ENCODE measurements at places on chromosomes 7 and 10. TPM values are rescaled to one million over a fixed set of nuclear protein-coding genes. Genes with fewer than 3 reads are reported as not detected.

The OR2A14 gene
- not detected for total RNA-seq

DNA sequence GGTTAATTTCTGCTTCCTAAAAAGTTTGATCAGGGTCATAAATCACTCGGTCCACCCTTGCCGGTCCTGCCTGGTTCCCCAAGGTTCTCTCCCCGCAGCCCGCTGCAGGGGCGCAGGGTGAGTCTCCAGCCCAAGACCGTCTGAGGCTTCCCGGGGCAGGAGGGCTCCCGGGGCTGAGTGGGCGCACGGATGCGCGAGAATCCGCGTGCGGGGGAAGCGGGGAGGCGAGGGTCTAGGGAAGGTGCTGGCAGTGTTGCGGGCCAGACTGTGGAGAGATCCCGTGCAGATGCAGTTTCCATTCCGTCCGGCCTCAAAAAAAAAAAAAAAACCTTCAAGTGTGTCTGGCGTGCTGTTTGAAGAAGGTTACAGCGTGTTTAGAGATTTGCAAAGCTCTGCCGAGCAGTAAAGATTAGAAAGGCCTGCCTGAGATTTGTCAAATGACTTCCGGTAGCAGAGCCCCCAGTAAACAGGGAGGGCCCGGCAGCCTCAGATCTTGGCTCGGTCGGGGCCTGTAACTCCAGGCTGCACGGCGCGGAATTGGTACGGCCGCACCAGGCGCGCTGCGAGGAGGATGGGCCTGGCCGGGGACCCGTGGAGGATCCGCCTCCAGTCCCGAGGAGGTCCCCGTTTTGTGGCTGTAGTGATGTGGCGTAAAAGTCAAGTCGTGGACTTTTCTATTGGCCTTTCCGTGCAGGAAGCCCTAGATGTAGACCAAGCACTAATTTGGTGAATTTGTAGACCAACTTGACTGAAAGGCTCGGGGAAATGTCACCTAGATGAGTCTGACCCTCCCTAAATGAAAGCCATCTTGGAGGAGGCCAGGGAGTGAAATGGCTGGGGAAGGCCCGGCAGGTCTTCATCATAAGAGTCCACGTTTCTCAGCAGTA lies 293.2 kb upstream of the NFE2L3 start:
- no peak for DNase-seq

- DNase-seq = no peak
Observed at GRCh38 chr7:22027475-22027874, 81.8 kb upstream of the CDCA7L start.

DNA sequence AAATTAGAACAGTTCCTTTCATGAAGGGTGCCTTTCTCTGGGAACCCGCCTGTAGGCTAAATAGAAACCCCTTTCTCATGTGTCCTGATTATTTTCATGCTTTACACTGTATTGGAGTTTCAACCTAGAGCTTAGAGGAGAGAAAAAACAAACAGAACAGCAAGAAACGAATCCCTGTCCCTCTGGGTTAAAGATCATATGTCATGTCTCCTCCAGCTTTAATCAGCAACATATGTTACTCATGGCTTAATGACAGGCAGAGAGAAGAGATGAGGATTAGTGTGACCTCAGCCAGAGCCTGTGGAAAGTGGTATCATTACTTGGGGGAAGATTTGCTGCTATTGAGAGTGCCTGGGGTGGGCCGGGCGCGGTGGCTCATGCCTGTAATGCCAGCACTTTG lies 32.1 kb downstream of the CRCP start:
- DNase-seq = no peak

GRCh38 chr10:74925291-74925690 lies 98.9 kb downstream of the KAT6B start:
- no peak for DNase-seq

DNA sequence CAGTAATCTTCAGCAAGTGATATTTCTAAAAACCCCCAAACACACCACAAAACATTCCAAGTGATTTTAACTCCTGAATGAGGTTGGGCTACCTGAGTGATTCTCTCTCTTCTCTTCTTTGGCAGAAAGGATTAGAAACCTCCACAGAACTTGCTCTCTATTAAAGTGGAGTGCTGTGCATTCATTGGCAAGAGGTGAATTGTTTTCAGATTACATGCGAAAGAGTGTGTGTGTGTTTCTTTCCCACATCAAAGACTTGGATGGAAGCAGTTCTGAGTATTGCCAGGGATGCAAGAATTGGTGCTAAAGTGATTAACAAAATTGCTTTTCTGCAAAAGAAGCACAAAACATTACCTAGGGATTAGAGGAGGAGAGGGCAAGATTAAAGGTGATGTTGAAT lies 13.1 kb upstream of the FBXW4 start:
- DNase-seq = no peak

The MACROH2A2 gene
- total RNA-seq = 2.9 TPM

The PAPSS2 gene
- total RNA-seq = 0.18 TPM

- no peak for DNase-seq
Observed at GRCh38 chr7:19752020-19752419, 21.4 kb downstream of the TMEM196 start.

The CDNF gene
- total RNA-seq = 0.96 TPM

- no peak for DNase-seq
Observed at GRCh38 chr10:116168745-116169144, 104.3 kb downstream of the GFRA1 start.

The PNLIPRP3 gene
- total RNA-seq = not detected

DNA sequence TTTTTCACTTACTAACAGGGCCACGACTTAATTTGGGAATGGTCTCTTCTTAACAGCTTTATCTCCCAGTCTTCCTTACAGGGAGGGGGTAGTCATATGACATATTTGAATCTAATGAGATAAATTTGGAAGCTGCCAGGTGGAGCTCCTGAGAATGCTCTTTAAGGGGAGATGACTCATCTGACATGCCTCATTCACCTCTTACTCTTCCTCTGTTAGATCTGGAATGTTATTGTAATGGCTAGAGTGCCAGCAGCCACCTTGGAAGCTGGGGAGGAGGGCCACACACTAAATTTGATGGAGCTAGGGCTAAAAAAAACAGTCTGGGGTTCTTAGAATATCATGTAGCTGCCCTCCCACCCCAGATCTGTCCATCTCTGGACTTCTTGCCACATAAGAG lies 22.7 kb downstream of the HECW1 start:
- DNase-seq = no peak

- DNase-seq = no peak
Observed at GRCh38 chr7:149422914-149423301, 38.0 kb downstream of the ZNF777 start.

The DUSP5 gene
- 69.8 TPM for total RNA-seq

The ZNF804B gene
- not detected for total RNA-seq

GRCh38 chr7:142812437-142813215 lies 41.9 kb downstream of the PRSS2 start:
- no peak for DNase-seq

- DNase-seq = no peak
Observed at GRCh38 chr10:99709480-99710229, 22.3 kb downstream of the COX15 start.

DNA sequence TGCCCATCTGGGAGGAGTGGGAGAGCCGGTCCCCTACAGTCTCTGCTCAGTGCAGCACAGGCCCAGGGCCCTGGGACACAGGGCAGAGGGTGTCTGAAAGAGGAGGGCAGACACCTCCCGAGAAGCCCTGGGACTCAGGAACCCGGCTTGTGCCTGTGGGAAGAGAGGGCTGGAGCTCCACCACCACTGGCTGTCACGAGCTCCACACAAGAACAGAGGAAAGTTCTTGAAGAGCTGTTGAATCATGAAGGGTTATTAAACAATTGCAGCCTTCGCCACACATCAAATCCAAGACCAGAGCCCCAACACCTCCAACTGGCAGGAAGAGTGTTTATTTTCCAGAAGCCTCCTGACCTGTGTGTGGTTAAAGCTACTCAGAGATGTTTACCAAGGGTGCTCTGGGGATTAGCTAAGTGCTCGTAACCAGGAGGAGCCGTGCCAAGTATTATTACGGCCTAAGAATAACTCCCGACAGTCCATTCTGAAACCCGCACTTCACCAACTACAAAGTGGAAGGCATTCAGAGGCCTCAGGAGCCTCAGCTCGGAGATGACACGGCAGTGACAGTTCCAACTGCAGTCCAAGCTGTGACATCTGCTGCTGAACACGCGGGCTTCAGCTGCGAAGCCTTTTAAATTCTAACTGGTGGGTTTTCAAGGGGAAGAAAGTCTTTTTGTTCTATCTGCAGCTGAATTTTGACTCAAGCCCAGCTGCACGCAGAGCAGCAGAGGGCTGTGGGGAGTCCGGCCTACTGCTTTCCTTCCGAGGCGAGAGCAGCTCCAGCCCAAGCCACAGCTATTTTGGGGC lies 75.1 kb downstream of the MAD1L1 start:
- no peak for DNase-seq

GRCh38 chr7:1050956-1051690 lies 6.8 kb downstream of the GPR146 start:
- no peak for DNase-seq

GRCh38 chr10:96242822-96243221 lies 28.5 kb downstream of the BLNK start:
- DNase-seq = no peak

DNA sequence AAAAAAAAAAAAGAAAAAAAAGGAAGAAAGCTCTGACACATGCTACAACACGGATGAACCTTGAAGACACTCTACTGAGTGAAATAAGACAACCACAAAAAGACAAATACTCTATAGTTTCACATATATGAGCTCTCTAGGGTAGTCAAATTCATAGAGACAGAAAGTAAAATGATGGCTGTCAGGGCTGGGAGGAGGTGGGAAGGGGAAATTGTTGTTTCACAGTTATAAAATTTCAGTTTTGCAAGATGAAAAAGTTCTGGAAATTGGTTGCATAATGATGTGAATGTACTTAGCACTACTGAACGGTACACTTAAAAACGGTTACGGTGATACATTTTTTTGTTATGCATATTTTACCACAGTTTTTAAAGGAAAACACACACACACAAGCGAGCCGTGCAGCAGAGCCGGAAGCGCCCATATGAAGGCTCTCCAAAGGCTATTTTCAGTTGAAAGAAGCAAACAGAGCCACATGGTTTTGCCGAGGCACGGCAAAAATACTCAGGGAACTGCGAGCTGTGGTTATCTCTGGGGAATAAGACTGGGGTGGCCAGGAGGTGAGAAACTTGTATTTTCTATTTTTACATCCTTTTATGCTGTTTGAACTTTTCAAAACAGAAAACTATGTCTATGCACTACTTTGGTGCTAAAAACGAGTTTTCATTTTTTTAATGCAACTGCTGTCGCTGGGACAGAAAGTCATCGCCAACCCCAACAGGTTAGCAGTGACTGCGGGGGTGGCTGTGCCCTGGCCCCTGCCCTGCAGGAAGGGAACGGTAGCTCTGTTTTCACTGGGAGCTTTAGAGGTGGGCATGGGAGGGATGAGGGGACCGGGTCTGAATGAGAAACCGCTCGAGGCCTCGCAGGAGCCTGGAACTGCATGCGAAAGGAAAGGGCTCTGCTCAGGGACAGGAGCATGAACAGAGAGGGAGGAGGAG lies 132.9 kb downstream of the OAT start:
- DNase-seq = no peak

DNA sequence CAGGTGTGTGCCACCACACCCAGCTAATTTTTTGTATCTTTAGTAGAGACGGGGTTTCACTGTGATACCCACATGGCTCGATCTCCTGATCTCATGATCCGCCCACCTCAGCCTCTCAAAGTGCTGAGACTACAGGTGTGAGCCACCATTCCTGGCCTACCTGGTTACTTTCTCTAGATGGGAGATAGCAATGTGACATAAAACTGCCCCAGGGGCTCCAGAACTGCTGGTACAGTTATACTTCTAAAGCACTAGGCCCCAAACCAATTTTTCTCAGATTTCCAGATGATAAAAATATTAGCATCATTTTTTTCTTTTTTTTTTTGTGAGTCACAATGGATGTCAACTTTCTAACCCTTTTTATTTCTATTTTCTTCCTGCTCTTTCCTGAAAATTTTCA lies 27.4 kb downstream of the ITGB8 start:
- no peak for DNase-seq

DNA sequence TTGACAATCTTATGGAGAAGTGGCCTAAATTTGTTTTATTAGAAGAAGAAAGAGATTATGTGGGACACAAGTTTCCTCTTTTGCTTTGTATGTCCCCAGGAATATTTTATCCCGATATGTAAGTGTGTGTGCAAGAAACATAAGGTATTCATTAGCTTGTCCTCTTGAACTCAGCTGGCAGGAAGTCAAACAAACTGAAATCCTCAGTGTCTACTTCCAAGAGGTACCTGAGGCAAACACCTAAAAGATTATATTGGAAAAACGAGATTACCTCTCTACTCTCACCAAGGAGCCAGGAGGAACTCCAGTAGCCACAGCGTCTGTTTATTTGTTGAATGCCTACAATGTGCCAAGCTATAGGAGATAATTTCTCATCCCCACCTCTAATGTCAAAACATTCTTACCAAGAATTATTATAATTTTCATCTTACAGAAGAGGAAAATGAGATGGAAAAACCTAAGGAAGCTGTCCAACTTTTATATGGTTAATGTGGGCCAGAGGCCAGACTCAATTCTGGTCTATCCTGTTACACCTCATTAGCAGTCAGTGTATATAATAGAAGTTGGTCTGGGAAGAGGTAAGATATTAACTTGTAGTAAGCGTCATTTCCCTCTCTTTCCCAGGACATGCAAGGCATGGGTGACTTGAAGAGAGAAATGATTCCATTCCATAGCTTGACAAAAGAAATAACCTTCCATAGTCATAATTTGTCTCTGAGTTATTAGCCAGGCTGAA lies 692.7 kb downstream of the MAGI2 start:
- DNase-seq = no peak

DNA sequence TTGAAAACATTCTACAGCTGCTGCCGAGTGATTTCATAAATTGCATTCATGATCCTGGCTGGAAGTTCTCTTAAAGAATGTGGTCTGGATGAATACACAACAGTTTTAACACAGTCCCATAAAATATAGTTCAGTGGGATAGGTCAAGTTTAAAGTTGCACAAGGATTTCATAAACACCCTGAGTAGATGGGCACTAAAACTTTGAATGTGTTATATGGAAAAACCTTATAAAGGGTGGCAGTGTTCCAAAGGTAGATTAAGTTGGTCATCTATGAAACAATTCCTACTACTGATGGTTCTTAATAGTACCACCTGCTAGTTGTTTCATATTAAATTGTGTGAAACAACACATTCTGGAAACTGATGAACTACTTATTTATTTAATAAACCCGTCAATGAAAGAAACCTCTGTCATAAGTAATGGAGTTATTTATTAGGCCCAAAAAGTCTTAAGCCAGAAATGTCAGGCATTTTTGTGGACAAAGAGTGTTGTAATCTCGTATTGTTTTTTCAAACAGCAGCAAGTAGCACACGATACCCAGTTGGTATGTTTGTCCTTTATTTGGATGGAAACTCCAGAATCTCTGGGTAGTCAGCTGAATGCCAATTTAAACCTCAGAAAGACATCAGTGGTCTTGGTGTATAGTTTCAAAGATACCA lies 14.3 kb upstream of the RPA3 start:
- no peak for DNase-seq

GRCh38 chr10:105989995-105990394 lies 1174.5 kb downstream of the SORCS1 start:
- DNase-seq = no peak

DNA sequence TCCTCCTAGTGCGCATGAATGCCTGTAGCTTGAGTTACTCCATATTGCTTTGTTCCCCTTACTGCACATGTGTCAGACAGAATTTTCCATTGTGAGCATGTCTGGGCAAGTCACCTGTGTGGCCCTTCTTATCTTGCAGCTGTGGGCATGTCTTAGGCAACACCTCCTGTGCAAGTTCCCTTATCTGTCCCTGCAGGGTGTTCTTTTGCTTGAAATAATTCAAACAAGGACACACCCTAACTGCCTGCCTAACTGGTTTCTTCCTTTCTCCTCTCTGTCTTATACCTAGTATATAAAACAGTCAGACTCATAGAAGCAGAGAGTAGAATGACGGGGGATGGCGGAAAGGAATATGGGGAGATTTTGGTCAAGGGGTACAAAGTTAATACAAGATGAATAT lies 421.1 kb upstream of the SORCS1 start:
- no peak for DNase-seq

GRCh38 chr7:10472115-10472514 lies 501.6 kb upstream of the PHF14 start:
- no peak for DNase-seq

Measured in CD8-positive, alpha-beta memory T cell (primary cell).